ENCODE measurements at places on chromosomes 5 and 9.

GRCh38 chr5:158224253-158224652 is 365.3 kb upstream of the CLINT1 start:
- no peak for DNase-seq

GRCh38 chr5:142807372-142807911 is 37.3 kb downstream of the ARHGAP26 start:
- no peak for DNase-seq

DNA sequence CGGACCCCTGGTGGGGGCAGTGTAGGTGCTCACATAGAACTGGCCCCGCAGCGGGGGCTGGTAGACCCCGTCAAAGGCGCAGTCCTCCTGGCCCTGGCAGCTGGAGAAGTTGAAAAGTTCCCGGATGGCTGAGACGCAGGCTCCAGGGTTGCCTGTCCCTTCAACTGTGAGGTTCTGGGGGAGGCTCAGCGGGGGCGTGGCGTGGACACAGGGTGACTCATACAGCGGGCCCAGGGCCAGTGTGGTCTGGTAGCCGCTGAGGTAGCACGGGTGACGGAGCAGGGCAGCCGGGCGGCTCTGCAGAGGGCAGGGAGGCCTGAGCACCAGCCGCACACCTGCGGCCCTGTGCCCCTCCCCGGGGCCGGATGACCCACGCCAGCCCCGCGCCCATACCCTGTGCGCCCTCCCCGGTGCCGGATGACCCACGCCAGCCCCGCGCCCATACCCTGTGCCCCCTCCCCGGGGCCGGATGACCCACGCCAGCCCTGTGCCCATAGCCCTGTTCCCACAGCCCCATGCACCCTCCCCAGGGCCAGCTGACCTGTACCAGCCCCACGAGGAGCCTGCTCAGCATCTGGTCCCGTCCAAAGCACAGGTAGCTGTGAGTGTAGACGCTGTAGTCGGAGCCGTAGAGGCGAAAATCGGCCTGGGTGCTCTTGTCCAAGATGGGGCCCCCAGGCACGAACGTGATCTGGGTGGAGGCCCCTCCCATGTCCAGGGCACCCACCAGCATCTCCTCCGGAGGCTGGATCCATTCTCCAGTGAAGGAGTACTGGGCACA is 5.0 kb downstream of the ENTPD8 start:
- no peak for DNase-seq

- DNase-seq: no peak
These were observed 49.8 kb downstream of the ROR2 start for GRCh38 chr9:91900055-91900796.

- peak; percentile 88 for DNase-seq
These were observed 51.2 kb upstream of the SEMA4D start for GRCh38 chr9:89549031-89549644.

All from stimulated activated CD4-positive, alpha-beta T cell treated with anti-CD3 and anti-CD28 coated beads, Interleukin-1b, Interleukin-23, amount 100 ng/mL, for 1 hour (primary cell).